Amygdala (tissue), 56 donors: ENCODE measurements at places on chromosomes 1 and 21.

DNA sequence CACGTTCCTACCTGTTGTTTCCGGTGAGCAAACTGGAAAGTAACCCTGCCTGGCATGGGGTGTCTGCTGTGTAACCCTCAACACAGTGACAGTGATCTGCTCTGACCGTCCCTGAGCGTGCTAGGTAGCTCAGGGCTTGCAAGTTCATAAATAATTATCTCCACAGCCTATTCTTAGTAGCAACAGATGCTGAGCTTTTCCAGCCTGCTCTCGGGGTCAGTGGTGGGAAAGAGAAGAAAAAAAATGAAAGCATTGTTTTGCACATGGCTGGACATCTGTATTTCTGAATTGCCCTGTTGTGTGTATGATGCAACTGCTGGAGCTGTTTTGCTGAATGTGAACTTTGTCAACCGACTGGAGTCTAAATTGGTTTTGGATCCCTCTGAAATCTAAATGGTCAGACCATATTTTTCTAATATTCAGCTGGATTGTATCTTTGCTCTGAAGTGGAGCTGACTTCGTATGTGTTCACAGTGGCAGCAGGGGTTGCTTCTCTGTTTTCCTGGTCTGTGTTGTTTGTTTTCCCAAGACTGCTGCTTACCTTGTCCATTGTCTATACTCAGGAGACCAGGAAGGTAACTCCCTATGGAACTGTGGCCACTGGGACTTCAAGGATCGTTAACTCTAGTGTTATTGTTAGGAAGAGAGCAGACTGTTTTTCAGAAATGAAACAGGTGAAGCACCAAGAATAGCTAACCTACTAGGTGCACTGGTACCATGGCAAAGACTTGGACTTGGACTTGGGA, 27.0 kb downstream of the TGFB2 start:
- peak; percentile 28 for DNase-seq

DNA sequence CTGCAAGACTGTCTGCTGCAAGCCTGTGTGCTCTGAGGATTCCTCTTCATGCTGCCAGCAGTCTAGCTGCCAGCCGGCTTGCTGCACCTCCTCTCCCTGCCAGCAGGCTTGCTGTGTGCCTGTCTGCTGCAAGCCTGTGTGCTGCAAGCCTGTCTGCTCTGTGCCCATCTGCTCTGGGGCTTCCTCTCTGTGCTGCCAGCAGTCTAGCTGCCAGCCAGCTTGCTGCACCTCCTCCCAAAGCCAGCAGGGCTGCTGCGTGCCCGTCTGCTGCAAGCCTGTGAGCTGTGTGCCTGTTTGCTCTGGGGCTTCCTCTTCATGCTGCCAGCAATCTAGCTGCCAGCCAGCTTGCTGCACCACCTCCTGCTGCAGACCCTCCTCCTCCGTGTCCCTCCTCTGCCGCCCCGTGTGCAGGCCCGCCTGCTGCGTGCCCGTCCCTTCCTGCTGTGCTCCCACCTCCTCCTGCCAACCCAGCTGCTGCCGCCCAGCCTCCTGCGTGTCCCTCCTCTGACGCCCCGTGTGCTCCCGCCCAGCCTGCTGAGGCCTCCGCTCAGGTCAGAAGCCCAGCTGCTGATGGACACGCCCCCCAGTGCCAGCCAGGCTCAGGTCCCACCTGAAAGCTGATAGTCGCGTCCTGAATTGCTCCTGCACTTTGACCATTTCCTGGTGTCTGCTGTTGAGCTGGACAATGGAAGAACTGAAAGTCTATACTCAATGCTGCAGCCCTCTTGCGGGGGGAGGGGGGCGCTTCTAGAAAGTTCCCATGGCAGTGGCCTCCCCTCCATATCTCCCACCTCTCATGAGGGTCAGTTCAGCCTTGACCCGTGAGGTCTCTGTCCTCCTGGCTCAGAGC, 1.2 kb downstream of the KRTAP10-4 start:
- no peak for DNase-seq

GRCh38 chr1:33758698-33759097, 105.2 kb upstream of the HMGB4 start:
- DNase-seq = no peak

GRCh38 chr1:57327336-57327735, 96.5 kb downstream of the DAB1 start:
- DNase-seq = no peak

DNA sequence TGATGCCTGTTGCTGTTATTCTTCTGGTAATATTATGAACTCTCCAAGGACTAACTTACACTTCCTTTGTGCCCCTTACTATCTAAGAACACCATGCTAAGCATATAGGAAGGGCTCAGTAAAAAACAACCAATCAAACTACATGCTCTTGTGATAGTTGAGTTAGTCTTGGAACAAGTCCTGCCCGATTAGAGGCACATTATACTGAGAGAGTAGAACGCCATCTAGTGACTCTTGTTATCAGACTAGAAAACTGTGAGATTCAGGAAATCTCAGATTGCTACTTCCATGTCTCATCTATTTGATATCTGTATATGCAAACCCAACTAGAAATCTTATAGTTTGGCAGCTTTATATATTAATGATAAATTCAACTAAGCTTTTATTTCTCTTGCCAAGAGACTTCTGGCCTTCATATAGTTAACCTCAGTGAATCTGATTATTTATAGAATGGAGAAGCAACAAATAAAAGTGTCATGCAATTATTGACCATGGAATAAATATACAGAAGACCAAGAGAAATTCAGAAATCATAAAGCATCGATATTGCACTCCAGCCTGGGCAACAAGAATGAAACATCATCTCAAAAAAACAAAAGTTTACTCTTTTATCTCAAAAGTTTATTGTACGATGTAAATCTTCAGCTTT, 7.8 kb upstream of the SRRM1 start:
- no peak for DNase-seq

GRCh38 chr1:175687622-175688415, 55.6 kb downstream of the TNR start:
- no peak for DNase-seq

DNA sequence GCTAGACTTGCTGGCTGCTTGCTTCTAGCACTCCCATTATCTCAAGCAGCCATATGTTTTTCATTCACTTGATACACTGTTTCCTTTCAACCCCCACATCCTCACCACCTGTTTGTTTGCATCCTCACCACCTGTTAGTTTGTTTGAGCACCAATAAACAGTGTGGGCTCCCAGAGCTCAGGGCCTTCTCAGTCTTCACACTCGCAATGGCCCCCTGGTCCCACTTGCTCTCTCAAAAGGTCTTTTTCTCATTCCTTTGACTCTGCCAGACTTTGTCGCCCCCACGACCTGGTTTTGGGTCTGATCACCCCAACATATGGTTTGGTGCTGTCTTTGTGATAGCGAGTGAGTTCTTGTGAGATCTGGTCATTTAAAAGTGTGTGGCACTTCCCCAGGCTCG, 6.2 kb upstream of the PADI4 start:
- DNase-seq = no peak

- no peak for DNase-seq
Observed at GRCh38 chr1:36387141-36387949, 1.6 kb upstream of the STK40 start.

GRCh38 chr1:31905681-31906080, 32.5 kb downstream of the PTP4A2 start:
- no peak for DNase-seq

DNA sequence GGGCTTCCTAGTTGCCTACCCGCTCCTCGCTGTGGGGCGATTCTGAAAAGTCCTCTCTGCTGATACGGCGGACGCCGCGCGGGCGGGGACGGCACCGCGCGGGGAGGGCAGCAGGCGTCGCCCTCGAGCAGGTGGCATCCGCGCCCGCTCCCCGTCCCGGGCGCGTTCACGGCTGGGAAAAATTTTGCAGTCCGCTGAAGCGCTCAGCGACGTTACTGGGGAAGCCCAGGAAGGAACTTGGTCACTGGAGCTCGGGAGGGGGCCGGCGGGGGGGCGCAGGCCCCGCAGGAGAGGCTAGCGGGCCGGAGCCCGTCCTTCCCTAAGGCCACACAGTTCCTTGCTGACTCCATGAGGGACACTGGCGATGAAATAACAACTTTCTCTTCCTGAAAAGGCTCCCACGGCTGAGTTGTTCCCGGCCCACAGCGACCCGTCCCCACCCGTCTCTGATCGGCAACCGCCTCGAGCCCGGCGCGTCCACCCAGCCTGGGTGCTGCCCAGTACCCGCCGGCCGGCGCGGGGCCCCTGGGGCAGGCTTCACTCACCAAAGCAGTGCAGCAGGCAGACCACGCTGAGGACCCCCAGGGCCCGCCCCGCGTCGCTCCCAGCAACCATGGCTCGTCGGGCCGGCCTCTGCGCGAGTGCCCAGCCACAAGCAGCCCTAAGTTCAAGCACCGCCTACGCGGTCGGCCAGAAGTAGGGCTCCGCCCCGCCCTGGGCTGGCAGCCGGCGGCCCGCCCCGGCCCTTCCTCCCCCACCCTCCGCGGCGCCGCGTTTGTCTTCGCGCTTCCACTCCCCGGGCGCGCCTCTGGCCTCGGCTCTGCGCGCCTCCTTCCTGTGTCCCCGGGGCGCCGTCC, at the start of gene CD58:
CD58 (minus strand) TSS at position 669 of the 857 bp plus-strand sequence; CDS start at position 615, 54 bp downstream.
- DNase-seq = peak; percentile 76

DNA sequence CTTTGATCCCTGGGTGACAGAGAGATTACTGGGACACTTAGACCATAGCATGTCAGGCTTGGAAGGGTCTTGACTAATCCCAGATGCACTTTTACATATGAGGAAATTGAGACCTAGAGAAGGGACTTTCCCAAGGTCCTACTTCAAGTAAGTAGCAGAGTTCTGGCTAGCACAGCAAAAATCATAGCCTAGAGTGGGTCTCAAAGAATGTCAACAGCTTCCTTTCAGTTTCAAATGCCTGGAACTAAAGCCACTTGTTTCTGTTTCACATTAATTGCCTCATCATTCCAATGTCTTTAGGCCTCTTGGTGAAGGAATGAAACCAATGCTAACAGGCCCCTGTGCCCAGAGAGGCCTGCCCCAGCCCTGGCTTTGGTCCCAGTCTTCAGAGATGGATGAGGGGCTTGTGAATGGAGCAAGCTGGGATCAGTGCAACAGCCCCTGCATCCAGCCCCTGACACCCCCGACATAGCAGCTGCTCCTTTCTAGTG, 26.6 kb downstream of the ATF3 start:
- DNase-seq = no peak

GRCh38 chr1:230185076-230186001, 118.3 kb downstream of the GALNT2 start:
- no peak for DNase-seq

DNA sequence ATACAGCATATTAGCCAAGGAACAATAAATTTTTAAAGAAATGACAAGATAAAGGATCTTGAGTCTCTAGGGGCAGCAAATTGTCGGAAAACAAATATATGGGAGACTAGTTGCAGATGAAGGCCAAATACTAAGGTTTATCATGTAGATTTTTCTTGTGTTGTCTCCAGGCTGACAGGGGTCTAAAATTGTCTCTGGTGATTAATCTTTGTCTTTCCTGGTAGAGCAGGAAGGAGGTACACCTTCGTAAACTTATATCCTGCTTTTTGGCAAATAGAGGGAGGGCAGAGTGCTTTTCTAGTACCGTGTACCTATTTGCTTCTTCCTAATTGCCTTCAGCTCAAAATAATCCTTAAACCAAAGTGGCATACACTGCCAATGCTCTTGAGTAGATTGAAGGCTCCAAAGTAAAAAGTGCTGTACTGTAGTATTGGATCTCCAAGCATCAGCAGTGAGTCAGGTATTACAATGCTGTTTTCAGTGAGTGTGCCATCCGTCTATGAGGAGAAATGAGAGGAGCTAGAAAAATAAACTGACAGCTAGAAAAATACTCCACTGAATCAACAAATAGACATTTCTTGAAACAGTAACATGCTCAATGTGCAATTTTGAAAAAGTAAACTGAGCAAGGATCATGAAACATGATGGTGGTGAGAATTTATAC, 1.8 kb upstream of the LEPR start:
- no peak for DNase-seq

DNA sequence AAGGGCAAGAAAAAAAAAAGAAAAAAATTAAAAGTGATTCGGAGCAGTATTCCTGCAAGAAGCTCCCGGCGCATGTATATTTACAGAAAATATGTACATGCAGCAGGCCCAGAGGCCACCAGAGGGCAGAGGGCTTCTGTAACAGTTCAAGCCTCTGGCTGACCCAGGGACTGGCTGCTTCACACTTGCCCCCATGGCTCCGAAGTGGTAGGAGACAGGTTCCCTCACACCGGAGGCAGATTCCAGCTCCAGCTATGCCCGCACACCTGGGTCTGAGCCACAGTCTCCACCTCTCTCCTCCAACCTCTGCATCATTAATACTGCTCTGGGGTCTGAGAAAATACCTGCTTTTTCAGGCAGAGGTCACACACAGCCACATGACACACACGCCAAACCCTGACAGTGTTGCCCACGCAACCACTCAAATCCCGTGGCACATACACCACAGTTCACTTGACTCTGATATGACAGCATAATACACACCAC, 2.2 kb upstream of the ARHGAP30 start:
- no peak for DNase-seq

DNA sequence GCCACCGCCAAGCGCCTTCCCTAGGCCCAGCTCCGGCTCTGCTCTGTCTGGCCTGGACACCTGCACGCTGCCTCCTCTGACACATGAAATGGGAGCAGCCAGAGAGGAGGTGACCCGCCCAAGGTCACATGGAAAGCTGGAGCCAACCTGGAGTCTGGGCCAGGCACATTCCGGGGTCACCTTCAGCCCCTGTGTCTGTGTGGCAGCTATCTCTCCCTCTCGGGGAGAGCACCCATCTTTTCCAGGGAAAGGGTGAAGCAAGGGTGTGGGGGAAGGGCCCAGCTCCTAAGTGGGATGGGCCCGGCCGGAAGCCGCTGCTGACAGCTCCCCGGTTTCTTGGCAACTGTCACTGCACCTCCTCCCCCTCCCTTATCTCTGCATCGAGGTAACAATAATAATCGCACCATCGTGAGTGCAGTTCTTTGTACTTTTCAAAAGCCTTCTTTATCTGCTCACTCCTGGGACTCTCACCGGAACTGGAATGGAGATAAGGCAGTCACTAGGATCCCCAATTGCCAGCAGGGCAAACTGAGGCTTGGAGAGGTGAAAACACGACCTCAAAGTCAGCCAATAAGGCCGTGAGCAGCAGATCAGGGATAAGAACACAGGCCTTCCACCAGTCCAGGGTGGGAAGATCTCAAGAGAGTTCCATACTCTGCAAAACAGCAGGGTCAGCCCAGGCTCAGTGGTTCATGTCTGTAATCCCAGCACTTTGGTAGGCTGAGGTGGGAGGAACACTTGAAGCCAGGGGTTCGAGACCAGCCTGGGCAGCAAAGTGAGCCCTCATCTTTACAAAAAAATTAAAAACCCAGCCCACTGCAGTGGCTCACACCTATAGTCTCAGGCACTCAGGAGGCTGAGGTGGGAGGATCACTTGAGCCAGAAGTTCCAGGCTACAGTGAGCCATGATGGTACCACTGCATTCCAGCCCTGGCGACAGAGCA, 36.9 kb downstream of the RAP1GAP start:
- DNase-seq = no peak

- DNase-seq = no peak
Observed at GRCh38 chr1:79322511-79323027, 316.0 kb upstream of the ADGRL4 start.

- no peak for DNase-seq
Observed at GRCh38 chr1:231827337-231828105, 200.9 kb downstream of the DISC1 start.

GRCh38 chr1:12345350-12346217, 115.8 kb downstream of the VPS13D start:
- DNase-seq = no peak
